ENCODE measurements at places on chromosomes 5 and 9. TPM values are rescaled to one million over a fixed set of nuclear protein-coding genes. Genes with fewer than 3 reads are reported as not detected.

DNA sequence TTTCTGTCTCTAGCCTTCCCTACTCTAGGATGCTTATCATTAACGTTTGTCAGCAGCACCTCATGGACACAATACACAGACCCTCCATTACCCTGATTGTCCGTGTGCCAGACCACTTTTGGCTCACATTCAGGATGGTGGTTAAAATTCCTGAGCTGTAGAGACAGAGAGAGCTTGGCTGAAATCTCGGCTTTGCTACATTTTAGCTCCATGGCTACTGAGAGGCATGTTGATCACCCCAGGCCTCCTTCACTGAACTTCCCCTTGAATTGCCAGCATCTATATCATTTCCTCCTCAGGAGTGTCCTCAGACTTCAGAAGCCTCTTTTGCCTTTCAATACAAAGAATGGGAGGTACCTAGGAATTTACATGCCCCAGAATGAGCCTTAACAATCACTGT lies 104.7 kb upstream of the ISL1 start:
- no peaks in the 10 kb centered on the region for H3K27me3 ChIP-seq
- no peak for DNase-seq
- H3K4me1 ChIP-seq = no peaks in the 10 kb centered on the region

DNA sequence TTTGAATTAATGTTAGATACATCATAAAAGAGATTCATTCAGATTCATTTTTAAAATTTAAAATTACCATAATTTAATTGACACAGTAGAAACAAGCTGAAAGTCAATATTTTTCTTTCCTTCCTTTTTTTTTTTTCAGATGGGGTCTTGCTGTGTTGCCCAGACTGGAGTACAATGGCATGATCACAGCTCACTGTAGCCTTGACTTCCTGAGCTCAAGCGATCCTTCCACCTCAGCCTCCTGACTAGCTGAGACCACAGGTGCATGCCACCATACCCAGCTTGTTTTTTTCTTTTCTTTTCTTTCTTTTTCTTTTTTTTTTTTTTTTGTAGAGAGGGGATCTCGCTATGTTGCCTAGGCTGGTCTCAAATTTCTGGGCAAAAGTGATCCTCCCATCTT lies 131.6 kb upstream of the TBCA start:
- no peak overlapping the region for H3K27ac ChIP-seq
- H3K27me3 ChIP-seq = peaks cover 12% of the 10 kb centered on the region

DNA sequence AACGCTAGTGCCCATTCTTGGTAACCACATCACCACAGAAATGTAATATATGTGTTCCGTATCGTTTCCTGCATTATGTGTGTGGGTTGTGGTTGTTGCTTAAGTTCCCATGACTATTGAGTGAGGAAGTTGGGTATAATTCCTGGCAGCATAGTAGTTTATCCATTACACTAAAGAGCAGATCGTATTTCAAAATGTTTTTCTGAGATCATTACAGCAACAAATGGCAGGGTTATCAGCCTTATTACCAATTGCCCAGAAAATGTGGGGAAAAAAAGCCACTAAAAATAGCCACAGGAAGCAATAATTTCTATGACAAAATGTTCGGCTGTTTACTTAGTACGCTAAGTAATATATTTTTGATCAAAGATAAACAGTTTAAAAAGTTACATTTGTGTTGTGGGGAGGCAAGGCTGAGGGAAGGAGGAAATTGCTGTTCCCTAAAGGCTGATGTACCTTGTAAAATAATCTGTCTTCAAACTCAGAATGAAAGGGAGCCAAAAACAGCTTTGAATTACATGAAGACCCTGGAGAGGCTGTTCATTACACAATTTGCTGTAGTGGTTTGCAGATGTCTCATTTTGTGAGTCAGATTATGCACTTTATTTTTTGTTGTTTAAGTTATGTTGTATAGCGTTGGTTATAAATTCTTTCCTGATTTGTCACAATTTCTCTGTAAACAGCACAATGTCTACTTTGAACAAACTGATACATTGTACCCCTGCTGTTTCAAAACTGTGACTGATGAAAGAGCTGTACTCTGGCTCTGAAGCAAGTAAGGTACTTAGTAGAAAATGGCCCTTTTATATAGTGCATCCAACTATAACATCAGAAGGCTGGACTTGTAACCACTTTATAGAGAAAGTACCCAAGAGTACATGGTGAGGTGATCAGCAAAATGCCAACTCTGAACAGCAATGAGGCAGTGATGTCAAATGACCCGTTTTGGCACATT lies 1028.5 kb downstream of the NR2F1-AS1 start:
- no peaks in the 10 kb centered on the region for H3K27me3 ChIP-seq
- H3K4me1 ChIP-seq = no peaks in the 10 kb centered on the region
- DNase-seq = no peak
- no peak overlapping the region for H3K27ac ChIP-seq
- H3K4me3 ChIP-seq = no peak overlapping the region

DNA sequence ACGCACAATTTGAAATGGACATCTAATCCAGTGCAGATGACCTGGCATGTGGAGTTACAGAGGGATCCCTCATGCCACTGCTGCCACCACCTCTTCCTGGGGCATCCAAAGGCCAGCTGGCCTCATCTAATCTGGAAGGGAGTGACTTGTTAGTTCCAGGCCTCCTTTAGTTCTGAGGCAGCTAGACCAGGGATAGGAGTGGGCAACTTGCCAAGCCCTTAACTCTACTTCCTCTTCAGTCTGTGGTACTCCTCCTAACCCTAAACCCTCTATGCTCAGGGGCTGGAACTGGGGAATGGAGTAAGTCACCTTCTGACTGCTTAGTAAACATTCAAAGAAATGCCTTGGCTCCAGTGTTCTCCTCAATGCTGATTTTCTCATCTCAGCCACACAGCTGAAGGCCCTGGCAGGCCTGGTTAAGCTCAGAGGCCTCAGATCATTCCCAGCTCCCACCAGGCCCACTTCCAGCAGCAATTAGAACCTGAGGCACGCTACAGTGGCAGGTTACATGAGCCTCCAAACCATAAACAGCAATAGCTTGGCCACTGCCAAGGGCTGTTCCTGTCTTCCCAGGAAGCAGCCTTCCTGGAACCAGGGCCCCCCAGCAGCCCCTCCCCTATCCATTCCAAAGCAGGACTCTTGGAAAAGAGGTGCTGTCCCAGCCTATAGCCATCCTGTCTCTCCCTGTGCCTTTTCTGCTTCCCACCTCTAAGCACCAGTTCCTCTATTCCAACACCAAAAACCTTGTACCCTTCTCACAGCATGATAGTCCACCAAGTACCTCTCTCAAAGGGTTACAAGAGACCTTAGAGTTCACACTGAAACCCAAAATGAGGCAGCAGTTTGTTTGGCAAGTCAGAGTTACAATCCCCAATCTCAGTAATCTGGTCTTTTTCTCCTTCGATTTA lies 2.0 kb downstream of the EIF4EBP3 start:
- H3K4me3 ChIP-seq = peak overlapping the region; percentile 94
- H3K27me3 ChIP-seq = no peaks in the 10 kb centered on the region
- H3K4me1 ChIP-seq = peaks cover 73% of the 10 kb centered on the region
- DNase-seq = no peak

- no peak overlapping the region for H3K4me3 ChIP-seq
- no peaks in the 10 kb centered on the region for H3K4me1 ChIP-seq
- DNase-seq = no peak
Measured at GRCh38 chr5:154465169-154465568, 12.9 kb downstream of the HAND1 start.

DNA sequence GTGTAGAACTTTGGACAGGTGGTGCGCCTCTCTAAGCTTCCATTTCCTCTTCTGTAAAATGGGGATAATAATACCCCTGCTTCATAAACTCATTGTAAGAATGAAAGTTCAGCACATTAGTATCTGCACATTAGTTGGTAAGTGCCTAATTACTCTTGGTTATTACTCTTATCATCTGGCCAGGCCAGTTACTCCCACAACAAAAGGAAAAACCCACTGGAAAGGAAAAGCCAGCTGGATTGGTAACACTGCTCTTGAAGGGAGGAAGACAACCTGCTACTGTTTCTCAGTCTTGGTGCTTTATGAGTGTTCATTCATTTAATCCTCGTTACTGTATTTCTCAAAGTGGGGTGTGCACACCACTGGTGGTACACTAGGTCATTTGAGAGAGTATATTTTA lies 251.4 kb downstream of the ARHGAP26 start:
- peaks cover 11% of the 10 kb centered on the region for H3K36me3 ChIP-seq
- H3K27ac ChIP-seq = no peak overlapping the region
- H3K27me3 ChIP-seq = no peaks in the 10 kb centered on the region
- H3K4me1 ChIP-seq = peaks cover 90% of the 10 kb centered on the region
- no peak overlapping the region for H3K4me3 ChIP-seq

DNA sequence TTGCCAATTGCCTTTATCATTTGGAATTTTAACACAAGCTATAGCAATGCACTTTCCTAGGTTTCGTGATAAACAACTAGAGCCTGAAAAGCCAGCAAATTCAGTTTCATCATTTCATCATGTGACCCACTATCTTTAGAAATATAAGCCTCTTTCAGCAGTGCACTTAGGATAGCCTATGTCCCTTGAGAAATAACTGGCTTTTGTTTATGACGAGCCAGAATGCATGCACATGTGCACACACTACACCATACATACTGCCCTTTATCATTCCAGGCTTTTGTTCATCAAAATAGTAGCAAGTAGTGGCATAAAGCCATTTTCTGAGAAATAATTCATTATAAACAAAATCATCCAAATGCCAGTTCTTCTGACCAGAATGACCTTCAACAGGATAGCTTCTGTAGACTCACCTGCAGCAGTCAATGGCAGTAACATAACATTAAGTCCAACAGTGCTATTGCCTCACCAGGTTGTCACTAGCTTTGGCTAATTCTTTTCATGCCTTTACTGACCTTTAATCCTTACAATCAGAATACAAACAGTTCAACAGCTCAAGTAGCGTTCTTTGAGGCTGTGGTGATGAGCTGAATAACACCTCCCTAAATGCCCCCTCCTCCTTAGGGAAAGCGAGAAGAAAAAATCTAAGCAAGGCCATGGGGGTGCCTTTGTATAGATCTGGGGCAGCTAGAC lies 132.3 kb upstream of the SMARCA2 start:
- H3K36me3 ChIP-seq = no peaks in the 10 kb centered on the region
- H3K27ac ChIP-seq = no peak overlapping the region
- H3K4me1 ChIP-seq = no peaks in the 10 kb centered on the region
- H3K27me3 ChIP-seq = peaks cover 20% of the 10 kb centered on the region

GRCh38 chr9:115637661-115638060 lies 515.9 kb upstream of the PAPPA start:
- H3K27me3 ChIP-seq = no peaks in the 10 kb centered on the region
- no peak for DNase-seq
- H3K27ac ChIP-seq = no peak overlapping the region
- H3K4me1 ChIP-seq = no peaks in the 10 kb centered on the region

GRCh38 chr9:131809941-131810344 lies 70.1 kb upstream of the RAPGEF1 start:
- H3K27ac ChIP-seq = no peak overlapping the region
- peaks cover 41% of the 10 kb centered on the region for H3K27me3 ChIP-seq
- no peak for DNase-seq

GRCh38 chr5:52799358-52799982 lies 11.8 kb downstream of the ITGA1 start:
- peak overlapping the region; percentile 96 for H3K27ac ChIP-seq
- no peaks in the 10 kb centered on the region for H3K27me3 ChIP-seq

- peak overlapping the region; percentile 53 for H3K4me3 ChIP-seq
- H3K27me3 ChIP-seq = peaks cover 87% of the 10 kb centered on the region
- DNase-seq = no peak
Measured at GRCh38 chr5:38258042-38258318, 379 bp upstream of the EGFLAM start.

DNA sequence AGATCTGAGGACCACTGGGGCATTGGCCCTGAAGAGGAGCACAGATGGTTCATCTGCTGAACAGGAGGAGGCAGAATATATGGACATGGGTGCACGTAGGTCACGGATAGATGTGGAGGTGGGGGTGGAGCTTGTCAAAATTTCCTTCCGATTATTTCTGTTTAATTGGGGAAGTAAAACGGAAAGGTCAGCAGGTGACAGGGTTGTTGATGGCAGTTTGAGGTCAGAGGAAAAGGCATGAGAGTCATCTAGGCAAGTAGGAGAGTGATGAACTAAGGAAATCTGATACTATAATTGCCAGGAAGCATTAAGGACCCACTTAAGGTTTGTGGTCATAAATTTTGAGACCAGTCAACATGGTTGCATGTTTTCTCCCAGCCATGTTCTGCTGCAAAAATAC lies 8.4 kb upstream of the FAM81B start:
- peaks cover 5% of the 10 kb centered on the region for H3K27me3 ChIP-seq
- no peaks in the 10 kb centered on the region for H3K36me3 ChIP-seq
- no peak for DNase-seq
- no peak overlapping the region for H3K4me3 ChIP-seq

DNA sequence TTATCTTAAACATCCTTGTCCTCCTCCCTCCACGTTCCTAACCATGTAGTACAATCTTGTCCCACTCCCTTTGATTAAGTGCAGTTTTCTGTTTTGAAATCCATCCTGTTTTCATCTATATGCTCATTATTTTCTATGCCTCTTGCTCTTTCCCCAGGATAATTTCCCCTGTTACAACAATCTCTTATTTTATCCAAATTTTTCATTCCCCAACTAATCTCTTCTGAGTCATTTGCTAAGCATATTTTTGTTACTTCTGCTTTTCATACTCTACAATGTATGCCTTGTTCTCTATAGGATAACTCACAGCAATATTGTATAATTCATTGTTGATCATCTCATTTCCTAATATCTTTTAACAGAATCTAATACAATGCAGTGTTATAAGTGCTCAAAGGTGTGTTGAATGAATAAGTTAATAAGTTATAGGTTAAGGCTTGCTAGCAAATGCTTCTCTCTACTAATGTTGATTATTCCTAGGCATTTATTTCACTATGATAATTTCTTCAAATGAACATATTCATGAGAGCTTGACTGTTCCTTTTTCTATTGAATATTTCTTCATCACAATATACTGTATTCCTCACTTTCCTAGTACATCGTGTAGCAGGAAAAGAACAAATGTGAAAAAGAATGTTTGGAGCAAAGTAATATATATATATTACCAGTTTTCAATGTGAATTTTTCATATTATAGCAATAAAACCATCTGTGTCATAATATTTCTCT lies 1.5 kb downstream of the OMD start:
- no peaks in the 10 kb centered on the region for H3K4me1 ChIP-seq
- H3K36me3 ChIP-seq = no peaks in the 10 kb centered on the region
- H3K4me3 ChIP-seq = no peak overlapping the region
- H3K27me3 ChIP-seq = no peaks in the 10 kb centered on the region

- peaks cover 5% of the 10 kb centered on the region for H3K4me1 ChIP-seq
- H3K27ac ChIP-seq = no peak overlapping the region
- no peak overlapping the region for H3K4me3 ChIP-seq
- no peaks in the 10 kb centered on the region for H3K36me3 ChIP-seq
- DNase-seq = no peak
Measured at GRCh38 chr5:58439094-58439644, 20.7 kb downstream of the PLK2 start.

GRCh38 chr5:154371687-154372086 lies 74.1 kb upstream of the SAP30L start:
- no peaks in the 10 kb centered on the region for H3K27me3 ChIP-seq
- H3K4me3 ChIP-seq = no peak overlapping the region
- DNase-seq = no peak
- no peaks in the 10 kb centered on the region for H3K36me3 ChIP-seq
- H3K27ac ChIP-seq = no peak overlapping the region
- no peaks in the 10 kb centered on the region for H3K4me1 ChIP-seq

CD72 gene
- 28.7 TPM for total RNA-seq

ORM2 gene
- total RNA-seq = not detected

CD74 gene
- total RNA-seq = 455 TPM

GABRA6 gene
- total RNA-seq = not detected

ARAP3 gene
- 3.2 TPM for total RNA-seq

PCDHGB2 gene
- total RNA-seq = 0.34 TPM

SLC45A2 gene
- total RNA-seq = not detected

IQGAP2 gene
- 78.0 TPM for total RNA-seq

TAF11L2 gene
- not detected for total RNA-seq

RNF183 gene
- 0.34 TPM for total RNA-seq

LHX2 gene
- not detected for total RNA-seq
